ENCODE measurements at places on chromosomes 5 and 9.

- DNase-seq, result no peak
Observed at GRCh38 chr5:154575546-154576428, 97.8 kb upstream of the HAND1 start.

DNA sequence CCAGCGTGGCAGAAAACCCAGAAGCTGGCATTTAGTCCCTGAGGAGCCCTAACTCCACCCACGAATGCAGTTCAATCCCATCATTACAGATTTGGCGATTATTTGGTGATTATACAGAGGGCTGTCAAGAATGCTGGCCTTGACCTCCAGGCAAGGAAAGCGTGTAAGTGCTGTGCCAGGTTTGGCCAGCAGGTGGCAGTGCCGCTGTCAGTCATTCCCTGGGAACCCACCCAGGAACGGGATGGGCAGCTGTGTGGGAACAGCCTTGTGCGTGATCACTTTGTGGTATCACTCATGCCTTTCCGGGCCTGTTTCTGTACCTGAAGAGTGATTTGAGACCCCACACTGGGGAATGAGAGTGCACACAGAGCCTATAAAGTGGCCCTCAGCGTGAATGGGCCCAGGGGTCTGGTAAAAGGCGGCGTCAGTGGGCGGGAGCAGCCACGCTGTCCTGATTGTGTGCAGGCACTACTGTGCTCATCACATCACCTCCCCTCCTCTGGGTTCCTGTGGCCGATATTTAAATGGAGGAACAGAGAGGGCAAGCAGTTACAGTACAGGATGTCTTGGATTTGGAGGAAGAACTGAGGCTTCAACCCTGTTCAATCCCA, 215.6 kb downstream of the ROR2 start:
- DNase-seq, result peak; percentile 88

DNA sequence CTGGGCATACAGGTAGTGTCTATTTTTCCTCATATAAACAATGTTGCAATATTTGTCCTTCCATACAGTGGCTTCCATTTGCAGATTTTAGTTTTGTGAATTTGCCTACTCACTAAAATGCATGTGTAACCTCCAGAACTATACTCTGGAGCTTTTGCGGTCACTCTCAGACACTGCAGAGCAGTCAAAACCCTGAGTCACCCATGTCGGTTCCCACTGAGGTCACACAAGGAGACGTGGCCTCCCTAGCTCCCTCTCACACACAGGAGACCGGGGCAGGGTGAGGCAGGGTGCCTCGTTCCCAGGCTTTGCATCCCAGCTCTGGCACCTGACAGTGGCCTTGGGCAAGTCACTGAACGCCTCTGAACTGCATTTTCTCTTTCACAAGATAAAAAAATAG, 55.5 kb upstream of the ZNF354A start:
- DNase-seq, result no peak

DNA sequence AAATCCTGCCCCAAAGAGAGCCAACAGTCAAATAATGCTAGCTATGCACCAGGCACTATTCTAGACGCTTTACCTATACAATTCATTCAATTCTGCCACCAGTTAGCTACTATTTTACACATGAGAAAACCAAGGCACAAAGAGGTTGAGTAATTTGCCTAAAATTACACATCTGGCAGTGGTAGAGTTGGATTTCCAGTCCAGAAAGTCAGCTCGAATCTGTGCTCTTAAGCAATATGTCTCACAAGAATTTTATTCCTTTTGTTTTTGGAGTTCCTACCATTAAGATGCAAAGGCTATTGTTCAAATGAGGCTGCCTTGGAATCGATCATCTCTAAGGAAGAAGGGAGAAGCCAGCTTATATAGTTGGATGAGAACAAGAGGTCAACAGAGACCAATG, 256.9 kb upstream of the RASA1 start:
- DNase-seq, result no peak

GRCh38 chr5:73282923-73283322, 109.9 kb downstream of the TMEM174 start:
- no peak for DNase-seq

GRCh38 chr5:163478126-163478981, 17.9 kb downstream of the HMMR start:
- DNase-seq, result no peak

DNA sequence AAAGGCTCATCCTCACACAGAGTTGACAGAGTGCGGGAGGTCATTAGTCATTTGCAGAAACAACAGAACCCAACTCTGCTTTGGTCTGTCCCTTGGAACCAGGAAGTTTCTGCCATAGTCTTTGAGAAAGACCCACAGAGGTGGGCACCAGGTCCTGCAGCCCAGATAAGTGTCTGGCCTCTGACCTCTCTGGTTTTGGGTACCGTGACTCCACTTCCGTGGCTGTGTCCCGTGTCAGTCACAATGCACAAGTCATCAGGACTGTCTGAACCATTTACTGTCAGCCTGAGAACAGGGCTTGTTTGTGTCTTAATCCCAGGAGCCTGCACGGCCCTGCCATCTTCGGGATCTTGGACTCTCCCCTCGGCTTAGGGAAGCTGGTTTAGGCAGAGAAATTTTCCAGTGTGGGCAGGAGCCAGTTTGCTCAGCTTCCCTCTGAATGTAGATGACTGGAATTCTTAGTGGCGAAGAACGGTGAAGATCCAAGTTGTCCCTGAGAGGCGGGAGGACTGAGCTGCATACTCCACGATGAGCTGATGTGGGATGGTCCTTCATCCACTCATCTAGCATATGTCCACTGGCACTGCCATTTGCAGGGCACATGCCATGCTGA, 11.9 kb downstream of the GSN start:
- no peak for DNase-seq

- DNase-seq, result no peak
Observed at GRCh38 chr5:39531306-39531705, 106.5 kb upstream of the DAB2 start.

GRCh38 chr9:129811967-129812363, 9.0 kb downstream of the TOR1B start:
- DNase-seq, result no peak

DNA sequence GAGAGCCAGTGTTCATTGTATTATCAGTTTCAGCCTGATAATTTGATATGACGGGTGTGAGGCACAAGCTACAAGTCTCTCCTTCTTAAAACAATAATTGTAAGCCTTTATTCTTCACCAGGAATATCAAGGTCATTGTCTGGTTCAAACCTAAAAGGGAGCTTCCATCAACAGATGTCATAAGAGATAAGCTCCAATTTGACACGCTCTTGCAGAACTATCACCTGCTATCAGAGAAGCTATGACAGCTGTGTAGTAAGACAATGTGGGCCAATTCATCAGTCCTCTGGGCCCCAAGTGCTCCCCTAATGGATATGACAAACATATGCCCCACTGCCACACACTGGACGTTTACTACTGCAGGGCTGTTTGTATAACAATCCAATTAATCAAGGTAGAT, 1010.2 kb upstream of the DMAC1 start:
- no peak for DNase-seq

DNA sequence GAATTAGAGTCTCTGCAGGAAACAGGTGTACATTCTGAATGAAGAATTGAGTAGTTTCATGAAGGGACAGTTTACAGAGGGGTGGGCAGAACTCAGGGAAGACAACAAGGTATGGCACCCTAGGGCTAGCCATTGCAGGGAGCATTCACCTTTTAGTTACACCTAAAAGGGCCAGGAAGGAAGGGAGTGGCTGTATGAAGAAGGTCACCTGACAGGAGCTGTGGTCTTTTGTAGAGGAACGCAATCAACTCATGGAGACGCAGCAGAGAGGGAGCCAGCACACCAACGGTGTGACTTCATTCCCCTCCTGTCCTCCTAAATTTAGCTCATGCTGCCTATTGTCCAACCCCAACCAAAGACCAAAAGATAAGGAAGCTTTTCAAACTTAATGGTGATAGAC, 12.7 kb upstream of the ZCCHC7 start:
- no peak for DNase-seq

DNA sequence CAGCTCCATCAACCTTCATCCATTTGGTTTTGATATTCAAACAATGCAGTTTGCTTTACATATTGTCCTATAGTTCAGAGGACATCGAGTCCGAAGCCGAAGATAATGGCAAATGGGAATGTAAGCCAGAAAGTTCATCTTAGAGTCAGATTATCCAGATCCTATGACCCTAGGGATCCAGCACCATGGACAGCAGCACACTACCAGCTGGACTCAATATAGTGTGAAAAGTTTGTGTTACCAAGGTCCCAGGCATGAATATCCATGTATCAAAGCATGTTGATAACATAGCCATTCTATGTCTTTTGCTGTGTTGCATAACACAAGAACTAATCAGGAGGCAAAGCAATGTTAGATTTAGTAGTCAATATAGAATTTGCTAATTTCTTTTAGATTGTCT, 46.3 kb downstream of the FSTL4 start:
- no peak for DNase-seq

DNA sequence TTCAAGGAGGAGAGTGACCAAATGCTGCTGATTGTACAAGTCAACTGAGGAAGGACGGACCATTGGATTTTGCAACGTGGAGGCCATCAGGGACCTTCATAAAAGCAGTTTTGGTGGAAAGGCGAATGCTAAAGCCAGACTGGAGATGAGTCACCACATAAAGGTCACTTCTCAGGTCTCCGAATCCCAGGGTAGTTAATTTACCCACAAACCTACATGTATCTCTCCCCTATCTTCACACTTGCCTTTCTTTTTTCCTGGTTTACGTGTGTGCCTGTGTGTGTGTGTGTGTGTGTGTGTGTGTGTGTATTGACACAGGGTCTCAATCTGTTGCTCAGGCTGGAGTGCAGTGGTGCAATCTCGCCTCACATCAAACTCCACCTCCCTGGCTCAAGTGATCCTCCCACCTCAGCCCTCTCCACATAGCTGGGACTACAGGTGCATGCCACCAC, 4.6 kb upstream of the CTNNA1 start:
- no peak for DNase-seq

GRCh38 chr9:82188817-82189216, 200.2 kb downstream of the SPATA31D1 start:
- no peak for DNase-seq

GRCh38 chr5:6202149-6202967, 176.0 kb downstream of the MED10 start:
- DNase-seq, result no peak

- no peak for DNase-seq
Observed at GRCh38 chr9:92494856-92495255, 12.6 kb upstream of the ASPN start.

DNA sequence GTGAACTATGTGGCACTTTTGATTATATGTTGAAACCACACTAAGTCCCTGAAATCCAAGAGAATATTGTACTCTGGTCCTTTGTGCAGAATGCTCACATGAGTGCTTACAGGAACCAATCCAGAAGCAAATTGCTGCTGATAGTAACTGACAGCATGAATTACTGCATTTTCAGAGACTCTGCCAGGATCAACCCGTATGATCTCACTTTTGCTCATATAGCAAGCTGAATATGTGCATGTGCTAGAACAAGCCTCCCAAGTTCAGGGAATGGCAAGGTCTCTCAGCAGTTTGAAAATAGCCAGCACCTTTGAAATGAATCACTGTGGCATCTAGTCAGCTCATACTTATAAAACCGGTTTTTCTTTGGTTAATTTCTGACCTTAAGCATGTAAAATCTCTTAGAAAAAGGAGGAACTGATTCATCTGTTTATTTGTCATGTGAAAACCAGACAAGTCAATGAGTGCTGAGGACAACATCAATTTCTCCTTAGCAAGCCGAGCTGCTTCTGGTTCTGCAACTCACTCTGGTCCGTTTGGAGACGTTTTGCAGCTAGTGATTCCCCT, 215.7 kb upstream of the ELL2 start:
- no peak for DNase-seq

DNA sequence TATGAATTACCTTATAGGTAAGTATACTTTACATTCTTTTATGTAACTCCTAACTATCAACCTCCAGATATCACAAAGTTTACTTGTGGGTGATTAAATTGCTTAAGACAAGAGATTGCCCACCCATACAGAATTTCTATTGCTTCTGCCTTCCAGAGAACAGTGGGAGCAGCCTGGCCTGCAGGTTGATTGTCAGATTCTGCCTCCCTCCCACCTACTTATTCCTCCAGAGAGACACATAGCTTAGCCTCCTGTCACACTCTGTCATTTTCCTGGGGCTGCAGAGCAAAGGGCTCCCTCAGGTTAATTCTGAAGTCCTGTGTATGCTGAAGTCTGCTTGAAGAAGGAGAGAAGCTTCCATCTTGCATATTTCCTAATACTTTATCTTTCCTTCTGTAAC, 48.5 kb upstream of the DHFR start:
- no peak for DNase-seq

GRCh38 chr5:61731946-61732314, 399.9 kb downstream of the ZSWIM6 start:
- DNase-seq, result no peak

All from left ventricle myocardium superior (tissue), 1 donor.